ENCODE measurements at places on chromosomes 16 and 17.

- DNase-seq, result peak; percentile 34
Observed at GRCh38 chr17:6392609-6393350, 42.1 kb downstream of the AIPL1 start.

GRCh38 chr16:75644240-75645012 lies 3.0 kb downstream of the KARS1 start:
- DNase-seq, result no peak

GRCh38 chr17:45883063-45883462 lies 11.3 kb upstream of the MAPT start:
- no peak for DNase-seq

DNA sequence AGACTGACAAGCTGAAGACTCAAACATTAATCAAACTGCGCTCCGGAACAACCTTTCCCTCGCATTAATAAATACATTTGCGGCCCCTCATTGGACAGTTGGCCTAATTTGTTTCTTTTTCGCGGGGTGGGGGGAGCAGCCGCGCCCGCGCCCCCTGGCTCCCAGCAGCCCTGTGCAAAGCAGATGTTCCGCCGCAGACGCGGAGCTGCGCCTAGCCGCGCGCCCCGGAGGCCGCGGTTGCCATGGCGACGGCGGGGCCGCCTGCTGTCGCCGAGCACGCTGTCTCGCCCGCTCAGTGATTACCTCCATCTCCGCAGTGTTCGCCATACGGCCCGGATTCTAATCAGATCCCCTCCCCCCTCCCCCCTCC lies 25.5 kb downstream of the COPZ2 start:
- no peak for DNase-seq

GRCh38 chr16:49353680-49354079 lies 19.9 kb upstream of the C16orf78 start:
- no peak for DNase-seq

DNA sequence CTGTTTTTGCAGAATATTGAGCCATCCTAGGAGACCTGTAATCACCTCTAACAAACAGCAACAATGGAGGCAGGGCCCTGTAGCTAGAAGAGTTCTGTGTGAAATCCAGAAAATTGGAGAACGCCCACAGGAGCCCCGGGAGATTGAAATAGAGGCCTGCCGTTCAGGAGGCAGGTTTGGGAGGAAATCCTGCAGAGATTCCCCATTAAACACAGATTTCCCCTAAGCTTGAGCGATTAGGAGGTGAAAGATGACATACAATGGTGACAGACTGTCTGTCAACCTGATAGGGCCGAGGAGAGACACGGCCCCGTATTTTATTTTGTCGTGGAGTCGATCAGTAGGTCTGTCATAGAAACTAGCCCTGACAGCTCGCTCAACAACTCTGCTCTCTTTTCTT lies 18.2 kb downstream of the CDK5RAP3 start:
- no peak for DNase-seq

DNA sequence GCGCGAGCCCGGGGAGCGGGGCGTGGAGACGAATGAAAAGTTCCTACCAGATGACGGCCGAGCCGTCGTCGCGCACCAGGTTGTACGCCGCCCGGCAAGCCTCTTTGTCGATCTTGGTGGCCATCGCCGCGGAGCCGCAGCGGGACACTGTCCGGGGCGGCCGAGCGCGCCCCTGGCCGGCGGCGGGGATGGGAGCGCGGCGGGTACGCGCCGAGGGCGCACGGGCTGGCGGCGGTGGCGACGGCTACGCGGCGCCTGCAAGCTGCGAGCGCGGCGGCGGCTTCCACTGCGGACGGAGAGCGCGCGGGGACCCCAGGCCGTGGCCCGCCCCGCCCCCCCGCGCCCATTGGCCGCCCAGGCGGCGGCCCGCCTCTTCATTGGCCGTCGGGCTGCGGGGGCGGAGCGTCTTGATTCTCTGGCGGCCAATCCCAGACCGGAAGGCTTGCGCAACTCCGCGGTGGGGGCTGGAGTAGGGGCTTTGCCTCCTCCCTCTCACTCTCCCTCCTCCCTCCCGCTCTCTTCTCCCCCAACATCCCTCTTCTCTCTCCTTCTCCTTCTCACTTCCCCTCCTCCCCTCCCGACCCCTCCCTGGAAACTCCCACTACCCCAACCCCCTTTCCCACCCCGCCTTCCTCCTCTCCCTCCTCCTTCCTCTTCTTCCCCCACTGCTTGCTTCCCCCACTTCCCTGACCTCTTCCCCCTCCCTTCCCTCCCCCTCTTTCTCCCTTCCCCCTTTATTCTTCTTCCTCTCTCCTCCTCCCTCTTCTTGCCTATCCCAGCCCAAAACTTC lies at the start of gene COTL1:
Gene COTL1, minus strand, starts transcription at position 288 of the 790 bp plus-strand sequence. Its CDS starts 164 bp downstream, at position 124.
- DNase-seq, result peak; percentile 98

- DNase-seq, result no peak
Observed at GRCh38 chr17:2067608-2068024, 12.7 kb downstream of the HIC1 start.

GRCh38 chr16:1745900-1746692 lies 25.2 kb downstream of the NME3 start:
- no peak for DNase-seq

DNA sequence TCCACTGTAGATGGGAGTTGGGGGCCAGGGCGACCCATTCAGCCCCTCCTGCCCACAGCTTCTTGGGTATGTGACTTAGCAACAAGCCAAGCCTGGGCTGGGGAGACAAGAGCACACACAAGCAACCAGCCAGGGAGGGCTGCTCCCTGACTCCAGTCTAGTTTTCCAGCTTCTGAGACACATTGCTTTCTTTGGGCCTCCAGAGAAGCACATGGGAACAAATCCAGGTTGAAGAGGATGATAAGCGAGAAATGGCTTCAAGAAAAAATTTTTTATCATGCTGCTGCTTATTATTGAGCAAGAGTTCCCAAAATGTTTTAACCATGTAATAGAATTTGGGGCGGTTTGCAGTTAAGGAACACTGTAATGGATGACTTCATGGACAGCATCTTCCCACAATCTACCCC lies 173.7 kb downstream of the SOX9 start:
- no peak for DNase-seq

GRCh38 chr16:86930663-86931373 lies 352.5 kb downstream of the FOXL1 start:
- no peak for DNase-seq

DNA sequence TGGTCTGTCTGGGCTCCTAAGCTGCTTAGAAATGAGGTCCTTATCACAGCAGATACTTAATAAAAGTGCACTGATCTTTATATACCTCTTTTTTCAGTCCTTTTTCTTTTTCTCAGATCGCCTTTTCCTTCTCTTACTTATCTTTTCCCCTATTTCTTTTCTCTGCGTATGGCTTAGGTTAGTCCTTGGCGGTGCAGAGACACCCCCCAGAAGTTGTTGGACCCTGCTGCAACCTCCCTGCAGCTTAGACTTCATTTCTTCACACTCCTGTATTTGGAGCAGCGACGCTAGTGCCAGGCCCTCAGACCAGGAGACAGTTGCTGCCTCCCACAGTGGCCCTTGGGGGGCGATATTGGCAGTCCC lies 67.6 kb downstream of the CENPV start:
- DNase-seq, result no peak

DNA sequence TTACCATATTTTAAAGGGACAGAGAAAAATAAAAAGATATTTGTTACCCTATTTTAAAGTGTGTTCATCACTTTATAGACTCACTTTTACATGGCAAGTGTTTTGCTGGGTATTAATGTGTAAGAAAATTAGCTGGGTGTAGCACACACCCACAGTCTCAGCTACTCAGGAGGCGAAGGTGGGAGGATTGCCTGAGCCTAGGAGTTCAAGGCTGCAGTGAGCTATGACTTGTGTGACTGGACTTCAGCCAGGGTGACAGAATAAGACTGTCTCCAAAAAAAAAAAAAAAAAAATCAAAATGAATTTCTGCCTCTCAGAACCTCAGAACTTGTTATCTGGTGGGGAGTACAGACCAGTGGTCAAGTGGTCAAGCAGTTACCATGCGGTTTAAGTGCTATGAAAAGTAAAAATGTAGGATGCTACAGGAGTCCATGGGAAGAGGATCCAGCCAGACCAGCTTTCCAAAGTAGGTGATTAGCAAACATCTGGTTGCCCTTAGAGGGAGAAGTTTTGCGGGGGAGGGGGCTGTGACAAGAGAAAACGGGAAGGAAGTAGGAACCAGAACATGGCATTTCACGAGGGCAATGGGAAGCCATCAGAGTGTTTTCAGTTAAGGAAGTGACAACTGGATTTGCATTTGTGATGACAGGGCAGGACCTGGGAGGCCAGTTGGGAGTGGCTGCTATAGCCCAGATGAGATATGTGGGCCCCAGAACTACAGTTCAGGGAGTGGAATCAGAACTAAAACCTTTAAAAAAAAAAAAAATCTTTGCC lies 13.9 kb downstream of the CNEP1R1 start:
- DNase-seq, result no peak

DNA sequence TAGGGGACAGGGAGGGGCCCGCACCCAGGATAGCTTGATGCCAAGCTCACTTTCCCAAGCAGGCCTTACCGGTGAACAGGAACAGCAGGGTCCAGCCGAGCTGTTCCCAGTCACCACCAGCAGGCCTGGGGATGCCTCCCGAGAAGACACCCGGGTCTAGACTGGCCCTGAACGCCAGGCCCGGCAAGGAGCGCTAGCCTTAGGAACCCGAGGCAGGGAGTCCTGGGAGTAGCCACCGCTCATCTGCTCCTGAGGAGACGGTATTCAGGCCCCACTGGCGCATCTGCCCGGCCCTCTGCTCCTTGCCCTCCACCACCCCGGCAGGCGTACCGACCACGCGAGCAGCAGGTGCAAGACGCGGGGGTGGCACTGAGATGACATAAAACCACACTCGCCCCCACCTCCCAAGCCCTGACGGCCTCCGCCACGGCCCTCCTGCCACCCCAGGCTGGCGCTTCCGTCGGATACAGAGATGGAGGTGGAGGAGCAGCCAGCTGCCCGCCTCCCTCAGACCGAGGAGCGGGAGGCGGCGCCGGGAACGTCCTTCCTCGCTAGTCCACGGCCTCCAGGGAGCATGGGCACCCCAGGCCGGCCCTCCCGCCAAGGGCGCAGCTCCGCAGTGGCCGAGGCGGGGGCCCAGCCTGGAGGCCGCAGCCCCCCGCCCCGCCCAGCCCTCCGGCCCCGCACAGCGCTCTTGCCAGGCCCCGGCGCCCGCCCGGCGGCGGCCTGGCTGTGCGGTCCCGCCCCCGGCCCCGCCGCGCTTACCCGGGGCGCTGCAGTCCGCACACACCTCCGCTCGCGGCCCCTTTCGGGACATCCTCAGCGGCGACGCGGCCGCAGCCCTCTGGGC lies 661 bp downstream of the GIT1 start:
- DNase-seq, result no peak

DNA sequence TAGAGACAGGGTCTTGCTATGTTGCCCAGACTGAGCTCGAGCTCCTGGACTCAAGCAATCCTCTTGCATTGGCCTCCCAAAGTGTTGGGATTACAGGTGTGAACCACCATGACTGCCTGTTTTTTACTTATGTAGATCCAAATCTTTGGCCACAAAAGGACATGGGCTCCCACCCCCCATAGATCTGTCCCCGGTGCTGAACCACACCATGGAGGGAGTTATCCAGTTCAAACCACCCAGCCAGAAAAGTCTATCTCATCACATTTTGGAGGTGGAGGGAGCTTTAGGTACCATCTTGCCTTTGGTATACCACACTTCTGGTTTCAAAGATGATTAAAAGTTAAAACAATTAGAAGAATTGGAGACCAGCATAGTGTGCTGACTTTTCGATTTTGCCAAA lies 26.2 kb downstream of the SHISA9 start:
- DNase-seq, result no peak

GRCh38 chr17:57584050-57584551 lies 161.0 kb downstream of the CCDC182 start:
- no peak for DNase-seq

DNA sequence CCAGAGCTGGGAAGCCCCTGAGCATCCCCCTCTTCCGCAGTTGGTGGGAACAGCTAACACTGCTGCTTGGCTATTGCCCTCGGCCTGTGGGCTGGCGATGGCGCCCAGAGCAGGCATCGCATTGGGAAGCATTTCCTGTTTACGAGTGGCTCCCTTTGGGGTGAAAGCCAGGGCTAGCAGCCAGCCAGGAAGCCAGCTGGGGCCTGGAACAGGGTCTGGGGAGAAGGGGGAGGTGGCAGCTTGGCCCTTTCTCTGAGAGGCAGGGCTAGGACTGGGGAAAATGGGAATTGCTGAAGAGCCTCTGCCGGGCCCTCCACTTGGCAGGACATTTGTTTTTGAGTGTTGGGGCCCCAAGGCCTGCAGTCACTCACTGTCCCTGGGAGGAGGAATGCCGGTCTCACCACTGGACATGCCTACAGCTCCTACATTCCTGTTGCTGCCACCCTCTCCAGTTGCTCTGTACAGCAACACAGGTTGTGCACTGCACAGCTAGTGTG lies 2.4 kb upstream of the MTSS2 start:
- DNase-seq, result no peak

GRCh38 chr16:16062023-16062937 lies 112.9 kb downstream of the ABCC1 start:
- no peak for DNase-seq

GRCh38 chr16:75942936-75943335 lies 216.6 kb upstream of the CPHXL start:
- no peak for DNase-seq

GRCh38 chr17:2198927-2199326 lies 104.7 kb downstream of the SMG6 start:
- no peak for DNase-seq

GRCh38 chr17:77419547-77420094 lies 278.9 kb downstream of the SEC14L1 start:
- no peak for DNase-seq

DNA sequence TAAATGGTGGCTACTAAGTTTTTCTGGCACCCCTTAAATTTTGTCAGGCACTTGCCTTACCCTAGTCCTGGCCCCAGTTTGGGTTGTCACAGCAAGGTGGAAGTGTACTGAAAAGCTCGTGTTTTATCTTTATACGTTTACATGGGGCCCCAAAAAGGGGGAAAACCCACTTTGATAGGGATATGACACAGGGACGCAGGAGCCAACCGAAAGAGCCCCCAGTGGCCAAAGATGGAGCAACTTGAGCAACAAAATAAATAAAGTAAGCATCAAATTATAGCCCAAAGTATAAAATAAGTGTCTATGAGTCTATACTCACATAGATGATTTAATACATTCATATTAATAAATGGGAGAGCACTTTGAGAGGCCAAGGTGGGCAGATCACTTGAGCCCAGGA lies 5.0 kb upstream of the CETP start:
- peak; percentile 9 for DNase-seq

GRCh38 chr17:60161598-60162330 lies 12.0 kb downstream of the CA4 start:
- no peak for DNase-seq

DNA sequence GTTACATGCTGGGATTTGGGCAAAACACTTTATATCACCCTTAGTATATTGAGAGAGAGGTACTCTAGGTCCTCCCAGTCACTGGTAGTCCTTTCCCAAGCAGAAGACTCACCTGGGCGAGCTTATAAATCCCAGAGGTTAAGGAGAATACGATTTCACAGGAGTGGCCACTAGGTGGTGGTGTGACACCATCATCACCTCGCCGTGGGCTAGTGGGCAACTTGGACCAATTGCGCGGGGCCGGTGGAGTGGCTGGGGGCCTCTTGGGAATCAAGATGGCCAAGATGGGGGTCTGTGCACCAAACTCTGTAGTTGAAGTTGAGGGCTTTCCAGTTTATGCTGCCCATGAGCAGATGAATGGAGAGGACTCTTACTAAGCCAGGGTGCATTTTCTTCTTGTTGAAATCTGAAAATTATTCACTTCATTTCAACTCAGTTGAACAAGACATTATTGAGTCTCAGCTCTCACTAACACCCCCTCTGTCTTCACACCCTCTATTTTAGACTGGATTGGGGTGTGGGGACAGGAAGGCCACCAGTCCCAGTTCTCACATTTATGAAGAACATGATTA lies 38.2 kb upstream of the PIRT start:
- no peak for DNase-seq

GRCh38 chr17:72321896-72322295 lies 201.1 kb downstream of the SOX9 start:
- DNase-seq, result no peak

- DNase-seq, result no peak
Observed at GRCh38 chr16:64791756-64792155, 330.1 kb downstream of the CDH11 start.

All from suprapubic skin (tissue), 4 donors.